Posterior vena cava (tissue), 2 donors: ENCODE measurements at places on chromosomes 4 and X. TPM values are rescaled to one million over a fixed set of nuclear protein-coding genes. Genes with fewer than 3 reads are reported as not detected.

Gene TLR6
- total RNA-seq, result 4.9 TPM

Gene HMX1
- total RNA-seq, result 0.19 TPM

Gene SATL1
- total RNA-seq, result not detected

Gene TMEM185A
- total RNA-seq, result 22.1 TPM

Gene MAML3
- 6.5 TPM for total RNA-seq
